ENCODE measurements at places on chromosomes 2 and 18.

DNA sequence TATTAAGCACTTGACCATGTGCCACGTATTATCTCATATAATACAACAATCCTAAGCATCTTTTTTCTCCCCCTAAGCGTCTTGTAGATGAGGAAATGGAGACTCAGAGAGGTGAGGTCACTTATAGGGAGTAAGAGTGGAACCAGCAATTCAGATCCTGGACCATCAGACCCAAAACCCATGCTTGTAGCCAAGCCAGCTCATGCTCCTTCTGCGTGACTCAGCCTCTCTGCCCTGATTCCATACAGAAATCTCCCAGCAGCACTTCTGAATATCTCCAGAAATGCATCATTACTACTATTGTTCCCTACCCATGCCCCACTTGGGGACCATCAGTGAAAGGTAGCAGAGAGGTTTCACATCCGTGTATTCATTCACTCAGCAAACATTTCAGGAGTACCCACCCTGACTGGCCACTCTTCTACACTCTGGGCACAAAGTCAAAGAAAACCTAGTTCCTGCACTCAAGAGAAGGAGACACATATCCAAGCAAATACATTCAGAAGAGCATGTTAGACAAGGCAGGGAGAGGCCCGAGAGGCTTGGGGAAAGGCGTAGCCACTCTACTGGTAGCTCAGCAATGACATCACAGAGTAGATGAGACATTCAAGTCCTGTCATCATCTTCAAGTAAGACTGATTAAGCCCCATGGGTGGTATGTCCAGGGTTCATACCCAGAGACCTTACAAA, 141.9 kb downstream of the MTCL1 start:
- no peak for DNase-seq

- DNase-seq: no peak
These were observed 7.1 kb downstream of the UBXN2A start for GRCh38 chr2:23947350-23947749.

DNA sequence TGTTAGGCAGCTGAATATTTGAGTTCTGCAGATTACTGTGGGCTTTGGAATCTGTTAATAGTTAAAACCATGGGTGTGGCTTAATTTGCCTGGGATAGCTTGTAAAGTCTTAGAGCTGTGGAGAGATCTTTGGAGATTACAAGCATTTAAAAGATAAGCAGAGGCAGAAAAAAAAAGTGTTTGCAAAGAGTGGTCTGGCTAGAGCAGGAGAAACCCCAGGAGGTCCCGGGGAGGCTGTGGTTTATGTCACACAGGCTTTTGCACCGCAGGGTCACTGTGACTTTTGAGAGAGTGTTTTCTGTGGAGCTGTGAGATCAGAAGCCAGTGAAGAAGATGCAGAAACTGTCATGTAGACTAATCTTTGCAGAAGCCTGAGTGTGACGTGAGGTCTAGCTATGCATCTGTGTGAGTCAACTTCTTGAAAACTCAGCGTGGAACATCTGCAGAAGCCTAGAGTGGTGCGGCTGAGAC, 49.0 kb downstream of the SETBP1 start:
- no peak for DNase-seq

- no peak for DNase-seq
These were observed 10.2 kb downstream of the RALB start for GRCh38 chr2:120262761-120263428.

- DNase-seq: no peak
These were observed 234.8 kb downstream of the NDUFA10 start for GRCh38 chr2:239790313-239790712.

DNA sequence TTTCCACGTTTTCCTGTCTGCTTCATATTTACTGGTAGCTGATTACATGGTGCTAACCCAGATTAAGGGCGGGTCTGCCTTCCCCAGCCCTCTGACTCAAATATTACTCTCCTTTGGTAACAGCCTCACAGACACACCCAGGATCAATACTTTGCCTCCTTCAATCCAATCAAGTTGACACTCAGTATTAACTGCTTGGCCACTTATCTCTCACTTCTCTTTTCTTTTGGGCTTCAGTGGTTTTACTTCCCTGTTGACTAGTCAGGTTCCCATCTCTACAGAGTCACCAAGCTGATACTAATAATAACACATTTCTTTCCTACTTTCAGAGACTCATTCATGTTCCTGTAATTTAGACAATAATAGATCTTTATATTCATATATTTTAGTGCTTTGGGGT, 302.2 kb upstream of the MAP2 start:
- DNase-seq: no peak

GRCh38 chr18:61340148-61340547, 6.9 kb downstream of the CDH20 start:
- no peak for DNase-seq

DNA sequence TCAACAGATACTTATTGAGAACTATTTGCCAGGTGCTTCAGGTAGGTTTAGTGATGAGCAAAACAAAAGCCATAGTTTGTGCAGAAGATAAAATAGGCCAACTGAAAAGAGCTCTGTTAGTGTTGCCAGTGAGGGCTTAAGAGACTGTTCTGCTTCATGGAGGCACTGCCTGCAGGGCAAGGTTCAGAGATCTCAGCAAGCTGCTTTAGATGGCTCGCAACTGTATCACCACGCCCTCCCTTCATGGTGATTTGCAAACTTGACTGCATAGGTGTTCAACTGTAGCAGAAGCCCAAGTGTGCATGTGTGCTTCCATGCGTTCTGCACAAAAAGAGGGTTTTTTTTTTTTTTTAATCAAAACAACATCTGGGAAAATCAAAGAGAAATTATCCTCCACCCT, 84.5 kb downstream of the RAPH1 start:
- DNase-seq: no peak

GRCh38 chr2:58939388-58939787, 698.3 kb upstream of the FANCL start:
- no peak for DNase-seq

DNA sequence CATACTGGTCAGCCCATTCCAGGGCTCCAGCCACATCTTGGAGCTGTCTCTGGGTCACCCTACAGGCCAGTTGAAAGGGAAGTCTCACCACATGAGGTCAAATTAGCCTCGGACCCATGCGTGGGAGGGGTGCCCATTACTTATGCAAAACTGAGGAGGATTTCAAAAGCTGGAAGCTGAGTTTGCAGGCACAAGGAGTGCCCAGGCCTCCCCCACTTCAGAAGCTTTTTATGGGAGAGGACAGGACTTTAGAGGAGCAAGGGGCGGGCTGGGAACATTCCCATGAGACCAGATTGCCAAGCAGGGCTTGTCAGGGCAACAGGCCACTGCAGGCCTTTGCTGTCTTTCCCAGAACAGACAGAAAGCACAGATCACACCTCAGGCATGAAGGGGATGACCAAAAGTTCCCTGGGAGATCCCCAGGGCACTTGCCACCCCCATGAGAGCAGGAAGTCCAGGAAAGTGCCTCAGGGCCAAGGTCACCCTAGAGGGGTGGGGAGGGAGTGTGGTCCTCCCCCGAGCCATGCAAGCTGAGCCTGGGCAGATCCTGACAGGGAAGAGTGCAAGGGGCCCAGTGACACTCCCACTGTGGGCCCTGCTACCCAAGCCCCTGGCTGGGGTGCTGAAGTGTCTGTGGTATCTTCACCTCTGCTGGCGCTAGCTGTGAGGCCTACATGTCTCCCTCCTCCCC, 267.7 kb downstream of the BCL11A start:
- DNase-seq: no peak

- DNase-seq: no peak
These were observed 68.3 kb downstream of the REV1 start for GRCh38 chr2:99421469-99421868.
